ENCODE measurements at places on chromosomes 1 and 21.

DNA sequence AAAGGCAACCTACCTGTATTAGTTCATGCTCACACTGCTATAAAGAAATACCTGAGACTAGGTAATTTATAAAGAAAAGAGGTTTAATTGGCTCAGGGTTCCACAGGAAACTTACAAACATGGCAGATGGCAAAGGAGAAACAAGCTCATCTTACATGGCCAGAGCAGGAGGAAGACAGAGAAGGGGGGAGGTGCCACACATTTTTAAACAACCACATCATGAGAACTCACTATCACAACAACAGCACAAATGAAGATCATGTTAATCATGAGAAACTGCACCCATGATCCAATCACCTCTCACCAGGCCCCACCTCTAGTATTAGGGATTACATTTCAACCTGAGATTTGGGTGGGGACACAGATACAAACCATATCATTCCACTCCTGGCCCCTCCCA is 90.6 kb upstream of the KCTD3 start:
- no peak for DNase-seq

DNA sequence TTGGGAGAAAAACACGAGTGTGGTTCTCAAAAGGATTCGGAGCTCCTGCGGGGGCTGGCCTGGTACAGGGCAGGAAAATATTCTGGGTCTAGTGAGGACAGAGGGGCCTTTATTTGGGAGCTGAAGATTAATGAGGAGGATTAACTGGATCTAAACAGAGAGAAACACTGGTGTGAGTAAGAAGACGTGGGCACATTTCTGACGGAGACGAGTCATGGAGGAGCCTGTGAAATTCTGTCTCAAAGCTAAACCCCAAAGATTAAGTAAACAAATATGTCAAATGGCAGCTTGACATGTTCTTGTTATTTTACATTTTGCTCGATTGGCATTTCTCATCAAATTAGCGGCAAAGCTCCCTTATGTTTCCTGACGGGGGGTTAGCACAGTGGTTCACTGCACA is 12.8 kb downstream of the PROK1 start:
- no peak for DNase-seq

GRCh38 chr1:31444725-31445448 is 31.9 kb downstream of the SERINC2 start:
- DNase-seq: no peak

DNA sequence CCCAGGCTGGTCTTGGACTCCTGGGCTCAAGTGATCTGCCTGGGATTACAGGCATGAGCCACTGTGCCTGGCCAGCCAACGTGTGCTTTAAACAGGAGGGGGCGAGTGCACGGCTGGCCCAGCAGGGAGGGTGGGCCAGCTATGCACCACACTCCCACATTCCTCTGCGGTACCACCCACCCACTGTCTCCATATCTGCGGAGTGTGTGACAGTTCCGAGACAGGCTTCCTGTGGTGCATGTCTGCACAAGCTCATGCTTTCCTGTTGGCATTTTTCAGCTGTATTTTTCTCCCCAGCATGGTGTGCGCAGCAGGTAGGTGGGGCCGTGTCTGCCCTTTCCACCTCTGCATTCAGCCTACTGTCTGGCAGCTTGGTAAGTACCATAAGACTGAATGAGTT is 183.3 kb downstream of the AJAP1 start:
- no peak for DNase-seq

GRCh38 chr1:101025283-101025656 is 314 bp downstream of the DPH5 start:
- no peak for DNase-seq

DNA sequence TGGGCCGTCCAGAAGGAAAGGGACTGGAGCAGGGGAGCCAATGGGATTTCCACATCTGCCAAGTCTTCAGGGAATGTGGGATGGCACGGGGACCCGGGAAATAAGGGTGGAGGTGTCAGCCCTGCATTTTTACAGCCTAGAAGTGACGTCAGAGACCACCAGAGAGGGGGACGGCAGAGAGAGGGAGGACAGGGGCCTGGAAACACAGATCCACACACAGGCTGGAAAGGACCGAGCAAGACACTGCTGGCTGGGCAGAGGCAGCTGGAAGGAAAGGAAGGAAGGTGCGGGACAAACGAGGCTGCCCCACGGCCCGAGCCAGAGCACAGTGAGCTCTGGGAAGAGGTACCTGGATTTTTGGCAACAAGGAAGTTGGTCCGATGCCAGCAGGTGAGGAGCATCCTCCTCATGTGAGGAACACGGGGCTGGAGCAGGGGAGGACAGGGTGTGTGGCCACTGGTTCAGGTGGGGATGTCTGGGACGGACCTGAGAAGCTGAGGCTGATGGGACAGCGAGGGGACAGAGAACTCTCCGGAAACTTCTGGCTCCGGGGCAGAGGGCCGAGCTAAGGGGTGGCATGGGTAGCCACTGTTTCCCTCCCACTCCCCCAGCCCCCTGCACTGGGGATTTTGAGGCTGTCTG is 138.3 kb downstream of the PGBD5 start:
- DNase-seq: no peak

GRCh38 chr1:213122514-213122929 is 71.5 kb downstream of the RPS6KC1 start:
- DNase-seq: peak; percentile 76
